ENCODE measurements at places on chromosomes 13 and 19.

DNA sequence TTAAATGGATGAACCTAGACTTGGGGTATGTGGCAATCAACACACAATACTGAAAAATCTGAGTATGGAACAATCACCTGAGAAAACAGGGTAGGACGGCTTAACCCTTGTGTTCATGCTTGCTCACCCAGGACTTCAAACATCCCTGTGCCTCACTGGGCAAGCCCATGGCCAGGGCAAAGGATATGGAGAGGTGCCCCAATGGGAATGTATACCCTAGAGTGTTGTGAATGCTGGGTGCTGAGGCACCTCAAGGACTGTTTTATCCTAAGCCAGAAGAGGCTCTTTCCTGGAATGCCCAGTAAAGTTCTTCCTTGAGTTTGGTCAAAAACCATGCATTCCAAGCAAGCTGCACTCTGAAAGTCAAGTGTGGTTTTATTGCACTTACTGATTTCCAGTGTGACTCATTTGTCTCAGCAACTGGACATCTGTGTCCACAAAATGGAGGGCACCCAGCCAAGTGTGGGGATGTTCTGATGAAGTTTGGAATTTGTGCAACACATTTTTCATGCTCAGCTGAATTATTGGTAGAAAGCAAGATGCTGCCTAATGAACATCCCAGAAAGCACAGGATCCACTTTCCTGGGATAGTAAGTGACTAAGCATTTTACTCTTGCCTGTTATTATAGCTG lies 531.3 kb downstream of the RFC3 start:
- peak; percentile 99 for DNase-seq

GRCh38 chr13:43783820-43784219 lies 3.0 kb downstream of the ENOX1 start:
- no peak for DNase-seq

GRCh38 chr13:65725006-65725405 lies 1505.1 kb downstream of the PCDH9 start:
- peak; percentile 11 for DNase-seq

- DNase-seq = no peak
These were observed 249.1 kb downstream of the GPC5 start for GRCh38 chr13:91647361-91647990.

DNA sequence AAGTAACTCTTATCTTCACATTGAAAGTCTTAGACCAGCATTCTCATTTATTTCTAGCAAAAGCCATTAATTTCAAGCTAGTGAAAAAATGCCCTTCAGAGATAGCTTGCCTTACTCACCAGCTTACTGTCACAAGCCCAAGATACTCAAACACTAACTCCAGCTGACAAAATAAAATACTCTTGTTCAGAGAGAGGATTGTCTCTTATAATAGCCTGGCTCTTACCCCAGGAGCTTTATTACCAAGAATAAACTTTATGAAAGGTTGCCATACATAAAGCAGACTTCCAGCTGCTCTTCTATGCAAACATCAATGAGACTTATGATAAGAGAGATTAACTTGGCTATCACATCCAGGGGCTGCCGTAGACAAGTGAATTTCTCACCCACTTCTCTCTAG lies 53.6 kb downstream of the XPO4 start:
- no peak for DNase-seq

- DNase-seq = no peak
These were observed 25.5 kb downstream of the FGF14 start for GRCh38 chr13:102376318-102376717.

- no peak for DNase-seq
These were observed 15.5 kb downstream of the CEACAM1 start for GRCh38 chr19:42512743-42513304.

DNA sequence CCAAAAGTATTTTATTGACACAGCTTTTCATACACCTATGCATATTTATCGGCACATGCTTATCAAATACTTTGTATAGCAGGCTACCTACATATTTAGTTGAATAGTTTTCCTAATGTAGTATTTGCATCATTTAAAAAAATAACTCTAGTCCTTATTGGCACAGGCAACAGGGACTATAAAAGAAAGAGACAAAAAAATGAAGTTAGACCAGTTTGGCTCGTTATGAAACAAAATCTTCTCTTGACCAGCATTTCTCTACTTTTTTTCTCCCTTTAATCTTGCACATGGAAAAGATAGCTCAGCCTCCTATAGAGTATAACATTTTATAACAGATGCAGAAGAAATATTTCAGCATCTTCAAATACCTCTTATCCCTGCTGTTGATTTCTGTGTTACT lies 794.8 kb upstream of the MIR17HG start:
- DNase-seq = no peak

DNA sequence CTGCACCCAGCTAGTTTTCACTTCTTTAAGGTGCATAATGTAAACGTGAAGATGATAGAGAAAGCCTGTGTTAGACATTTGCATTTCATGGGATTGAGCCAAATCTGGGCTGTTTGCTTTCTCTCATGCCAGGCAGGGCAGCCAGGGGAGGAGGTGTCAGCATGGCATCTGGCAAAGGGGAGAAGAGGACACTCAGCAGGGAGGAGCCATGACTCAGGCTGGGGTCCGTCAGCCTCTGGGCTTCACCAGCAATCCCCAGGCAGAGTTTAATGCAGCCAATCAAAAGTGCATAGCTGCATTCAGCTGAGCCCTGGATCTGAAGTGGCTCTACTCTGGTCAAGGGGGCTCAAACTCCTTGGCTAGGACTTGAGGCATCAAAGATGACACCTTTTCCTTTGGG lies 23.5 kb downstream of the EBPL start:
- no peak for DNase-seq

DNA sequence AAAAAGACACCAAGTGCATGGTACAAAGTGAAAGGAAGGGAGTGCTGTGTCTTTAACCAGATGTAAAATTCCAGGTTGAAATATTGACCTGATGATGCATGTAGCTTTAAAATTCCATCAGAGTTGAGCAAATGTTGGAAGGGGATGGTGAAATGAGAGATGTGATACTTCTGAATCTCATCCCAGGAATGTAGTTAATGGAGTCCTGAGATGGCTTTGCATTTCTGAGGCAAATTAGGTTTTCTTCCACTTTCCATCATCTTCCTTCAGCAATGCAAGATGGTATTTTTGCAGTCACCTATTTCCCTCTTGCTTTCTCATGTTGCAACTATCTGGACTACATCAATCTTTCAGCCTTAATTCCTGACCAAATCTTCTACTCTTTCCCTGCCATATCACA lies 194.1 kb upstream of the MIR17HG start:
- peak; percentile 68 for DNase-seq

DNA sequence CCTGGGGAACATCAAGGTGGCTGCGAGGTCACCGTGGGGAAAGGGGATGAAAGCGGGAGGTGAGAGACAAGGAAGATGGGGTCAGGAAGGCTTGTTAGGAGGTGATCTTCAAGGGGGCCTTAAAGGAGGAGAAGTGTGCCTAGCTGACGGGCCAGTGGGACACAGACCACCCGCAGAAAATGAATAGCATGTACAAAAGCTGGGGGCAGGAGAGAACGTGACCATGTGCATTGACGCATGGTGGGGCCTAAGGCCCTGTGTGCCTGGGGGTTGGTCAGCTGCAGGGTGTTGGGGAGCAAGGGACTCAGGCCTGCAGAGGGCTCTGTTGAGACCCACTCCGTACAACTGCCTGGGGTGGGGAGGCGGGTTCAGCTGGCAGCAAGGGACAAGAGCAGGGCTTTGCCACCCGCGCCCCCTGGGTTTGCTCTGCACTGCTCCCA lies 5.9 kb downstream of the RAB8A start:
- no peak for DNase-seq

- DNase-seq = no peak
These were observed 10.8 kb downstream of the SH3GL1 start for GRCh38 chr19:4389511-4390016.

DNA sequence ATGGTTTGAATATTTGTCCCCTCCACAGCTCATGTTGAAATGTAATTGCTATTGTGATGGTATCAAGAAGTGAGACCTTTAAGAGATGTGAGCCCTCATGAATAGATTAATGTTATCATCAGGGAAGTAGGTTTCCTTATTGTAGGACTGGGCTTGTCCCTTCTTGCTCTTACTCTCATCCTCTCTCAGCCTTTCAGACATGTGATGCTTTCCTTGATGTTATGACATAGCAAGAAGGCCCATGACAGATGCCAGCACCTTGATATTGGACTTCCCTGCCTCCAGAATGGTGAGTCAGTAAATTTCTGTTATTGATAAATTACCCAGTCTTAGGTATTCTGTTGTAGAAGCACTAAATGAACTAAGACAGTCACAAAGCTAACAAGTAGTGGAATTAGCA lies 5.7 kb upstream of the ZMYM2 start:
- no peak for DNase-seq

- DNase-seq = no peak
These were observed 308.3 kb downstream of the DNAJC15 start for GRCh38 chr13:43331672-43332071.

DNA sequence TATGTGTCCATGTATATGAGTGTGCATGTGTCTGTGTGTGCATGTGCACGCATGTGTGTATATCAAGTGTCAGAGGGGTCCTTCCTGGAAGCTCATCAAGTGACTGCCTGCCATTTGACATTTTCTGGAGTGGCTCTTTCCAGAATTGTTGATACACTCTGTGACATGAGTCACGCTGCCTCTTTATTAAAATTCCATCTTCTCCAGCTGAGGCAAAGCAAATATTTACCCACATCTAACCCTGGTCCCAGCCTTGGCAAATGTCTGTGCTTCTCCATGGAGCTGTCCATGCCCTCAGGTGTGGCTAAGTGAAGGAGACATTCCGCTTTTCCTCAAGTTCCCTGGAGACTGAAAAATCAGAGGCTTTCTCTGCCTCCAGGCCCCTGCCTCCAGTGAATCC lies 88.2 kb upstream of the MBNL2 start:
- no peak for DNase-seq

GRCh38 chr13:114099191-114099590 lies 33.2 kb downstream of the RASA3 start:
- DNase-seq = no peak

DNA sequence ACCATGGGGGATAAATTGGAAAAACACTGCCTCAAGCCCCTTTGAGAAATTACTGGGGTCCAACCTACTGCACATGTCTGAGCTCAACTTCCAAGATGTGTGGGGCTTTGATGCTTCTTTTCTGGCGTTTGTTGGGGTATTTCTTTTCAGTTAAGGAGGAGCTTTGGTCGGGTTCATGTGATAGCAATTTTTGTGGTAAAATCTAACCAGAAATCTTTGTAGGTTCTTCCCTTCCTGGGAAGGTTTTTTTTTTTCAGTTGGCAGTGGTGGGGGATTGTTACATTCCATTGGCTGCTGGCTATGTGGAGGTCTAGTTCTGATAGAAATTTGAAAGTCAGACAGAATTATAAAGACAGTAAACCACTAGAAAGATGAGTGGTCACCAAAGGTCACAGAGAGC lies 327.8 kb downstream of the ATP8A2 start:
- no peak for DNase-seq

GRCh38 chr19:49125025-49125731 lies 5.8 kb downstream of the PPFIA3 start:
- no peak for DNase-seq

DNA sequence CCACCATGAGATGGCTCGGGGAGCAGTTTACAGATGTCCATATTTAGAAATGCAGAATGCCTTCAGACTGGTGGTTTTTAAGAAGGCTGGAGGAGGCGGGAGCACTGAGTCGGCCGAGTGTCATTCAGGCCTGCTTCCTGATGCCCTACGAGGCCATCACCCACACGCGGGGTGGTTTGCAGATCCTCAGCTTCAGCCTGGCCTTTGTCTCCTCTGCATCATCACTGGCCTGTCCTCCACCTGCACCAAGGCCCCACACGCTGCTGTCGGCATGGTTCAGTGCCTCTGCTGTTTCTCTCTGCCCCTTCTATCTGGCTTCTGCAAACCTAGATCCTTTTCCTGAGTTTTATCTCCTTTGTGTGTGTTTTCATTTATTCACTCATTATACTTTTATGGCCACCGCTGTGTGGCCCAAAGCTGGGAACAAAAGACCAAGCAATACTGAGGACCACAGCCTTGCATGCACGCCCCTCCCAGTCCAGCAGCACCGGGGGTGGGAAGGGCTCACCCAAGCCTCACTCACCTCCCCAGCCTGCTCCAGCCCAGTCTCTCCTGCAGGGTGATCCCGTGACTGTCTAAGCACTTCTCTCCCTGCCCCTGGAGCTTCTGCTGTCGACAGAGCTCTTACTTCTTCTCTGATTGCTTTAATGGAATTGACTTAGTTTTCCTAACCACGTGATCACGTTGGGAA lies 240.8 kb downstream of the TEX29 start:
- no peak for DNase-seq

DNA sequence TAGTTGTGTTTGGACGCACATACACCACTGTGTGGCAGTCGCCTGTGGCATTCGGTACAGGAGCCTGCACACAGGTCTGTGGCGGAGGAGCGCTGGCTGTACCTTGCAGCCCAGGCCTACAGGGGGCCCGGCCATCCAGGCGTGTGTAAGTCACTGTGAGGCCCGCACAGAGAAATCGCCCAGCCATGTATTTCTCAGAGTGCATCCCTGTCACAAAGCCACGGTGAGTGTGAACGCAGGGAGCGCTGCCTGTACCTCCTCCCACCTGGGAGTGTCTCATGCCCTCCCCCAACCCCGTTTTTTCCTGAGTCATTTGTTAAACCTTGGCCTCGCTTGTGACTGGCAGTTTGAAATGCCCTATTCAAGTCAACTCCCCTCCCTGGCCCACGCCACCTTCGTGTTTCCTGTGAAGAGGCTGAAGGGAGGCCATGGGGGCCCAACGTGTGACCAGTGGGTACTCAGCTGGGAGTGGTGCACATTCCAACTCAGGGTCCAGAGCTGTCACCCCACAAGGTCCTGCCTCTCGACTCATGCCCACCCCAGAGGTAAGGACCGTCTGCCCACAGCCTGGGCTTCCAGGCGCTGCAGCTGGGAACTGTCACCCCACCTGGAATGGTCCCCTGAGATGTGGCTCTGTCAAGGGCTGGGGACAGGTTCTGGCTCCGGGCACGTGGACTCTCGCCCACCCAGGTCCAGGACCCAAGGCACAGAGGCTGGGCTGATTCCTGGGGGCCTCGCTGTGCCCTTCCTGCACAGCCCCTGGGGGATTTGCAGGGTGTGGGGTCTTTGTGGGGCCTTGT lies 11.6 kb upstream of the RASA3 start:
- DNase-seq = no peak

- no peak for DNase-seq
These were observed 14.9 kb downstream of the SSC5D start for GRCh38 chr19:55503157-55503501.

- no peak for DNase-seq
These were observed 48.3 kb downstream of the MAP4K1 start for GRCh38 chr19:38569368-38569983.

- DNase-seq = no peak
These were observed 143.5 kb upstream of the SOX1 start for GRCh38 chr13:111923439-111923838.

- DNase-seq = no peak
These were observed 512 bp upstream of the REX1BD start for GRCh38 chr19:18587962-18588610.

GRCh38 chr13:67137044-67137735 lies 92.9 kb downstream of the PCDH9 start:
- no peak for DNase-seq

DNA sequence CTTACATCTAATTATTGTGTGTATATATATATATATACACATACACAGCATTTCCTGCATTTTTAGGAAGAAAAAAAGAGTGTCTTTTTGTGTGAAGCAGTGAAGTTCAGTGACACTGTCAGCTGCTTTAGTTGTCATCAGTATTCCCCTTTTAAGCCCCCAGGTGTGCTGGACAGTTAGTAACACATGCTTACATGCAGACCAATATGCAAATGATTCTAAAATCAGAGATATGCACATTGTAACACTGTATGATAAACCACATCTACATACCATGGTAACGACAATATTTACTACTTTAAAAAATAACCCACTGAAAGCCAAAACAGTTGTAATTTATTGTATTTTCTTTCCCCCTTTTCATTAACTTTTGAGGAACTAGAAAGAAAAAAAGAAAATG lies 16.8 kb downstream of the LHFPL6 start:
- no peak for DNase-seq

Measured in fibroblast of skin of left biceps (primary cell).